ENCODE measurements at places on chromosomes 4 and X.

DNA sequence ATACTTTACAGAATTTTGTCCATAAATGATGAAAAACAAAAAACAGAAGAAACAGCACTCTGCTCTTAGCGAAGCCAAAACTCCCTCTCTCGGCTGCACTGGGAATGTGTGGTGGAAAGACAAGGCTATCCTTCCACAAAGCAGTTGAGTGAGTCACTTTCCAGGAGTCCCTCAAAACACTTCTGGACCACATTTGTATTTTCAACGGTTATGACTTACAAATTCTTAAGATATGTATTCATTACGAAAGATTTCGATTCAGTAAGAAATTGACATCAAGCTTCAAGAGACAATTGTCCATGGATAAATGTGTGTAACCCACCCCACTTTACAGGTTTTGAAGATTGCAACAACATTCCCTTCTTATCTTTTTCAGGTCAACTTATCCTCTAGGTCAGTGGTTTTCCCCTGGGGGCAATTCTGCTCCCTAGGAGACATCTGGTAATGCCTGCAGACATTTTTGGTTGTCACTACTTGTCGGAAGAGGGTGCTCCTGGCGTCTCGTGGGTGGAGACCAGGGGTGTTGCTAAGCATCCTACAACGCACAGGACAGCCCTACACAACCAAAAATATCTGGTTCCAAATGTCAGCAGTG, 66.7 kb upstream of the MTNR1A start:
- DNase-seq, result no peak

- DNase-seq, result no peak
Observed at GRCh38 chr4:190014771-190015537, 12.1 kb downstream of the FRG2 start.

DNA sequence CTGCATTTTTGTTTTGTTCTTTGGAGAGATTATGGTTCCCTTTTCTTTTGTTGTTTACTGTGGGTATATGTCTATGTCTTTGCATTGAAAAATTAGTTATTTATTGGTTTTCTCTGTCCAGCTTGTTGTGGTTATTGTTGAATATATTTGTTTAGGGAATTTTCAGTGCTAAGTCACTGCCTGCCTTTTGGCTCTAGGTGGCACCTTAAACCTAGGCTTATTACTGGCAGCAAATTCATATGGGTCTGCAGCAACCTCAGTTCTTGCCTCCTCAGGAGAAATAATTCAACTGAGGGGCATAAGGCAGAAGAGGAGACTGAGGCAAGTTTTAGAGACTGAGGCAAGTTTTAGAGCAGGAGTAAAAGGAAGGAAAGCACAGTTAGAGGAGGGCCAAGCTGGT, 1157.3 kb upstream of the AGA start:
- no peak for DNase-seq

DNA sequence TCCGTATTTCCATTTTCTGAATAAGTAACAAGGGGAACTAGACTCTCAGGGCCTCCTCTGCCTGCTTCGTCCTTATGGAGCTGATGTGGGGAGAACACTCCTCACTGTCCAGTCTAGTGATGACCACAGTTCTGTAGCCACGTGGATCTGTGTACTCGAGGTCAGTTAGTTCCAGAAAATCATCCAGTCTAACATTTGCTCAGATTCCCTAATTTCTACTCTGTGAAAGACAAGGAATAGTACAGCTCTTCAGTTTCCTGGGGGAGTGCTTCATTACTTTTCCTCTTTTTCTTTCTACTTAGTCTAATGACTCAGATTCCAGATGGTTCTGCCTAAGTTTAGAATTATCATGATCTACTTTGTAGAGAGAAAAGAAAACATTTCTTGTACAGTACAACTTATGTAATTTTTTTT, 82.6 kb downstream of the SORBS2 start:
- DNase-seq, result no peak

DNA sequence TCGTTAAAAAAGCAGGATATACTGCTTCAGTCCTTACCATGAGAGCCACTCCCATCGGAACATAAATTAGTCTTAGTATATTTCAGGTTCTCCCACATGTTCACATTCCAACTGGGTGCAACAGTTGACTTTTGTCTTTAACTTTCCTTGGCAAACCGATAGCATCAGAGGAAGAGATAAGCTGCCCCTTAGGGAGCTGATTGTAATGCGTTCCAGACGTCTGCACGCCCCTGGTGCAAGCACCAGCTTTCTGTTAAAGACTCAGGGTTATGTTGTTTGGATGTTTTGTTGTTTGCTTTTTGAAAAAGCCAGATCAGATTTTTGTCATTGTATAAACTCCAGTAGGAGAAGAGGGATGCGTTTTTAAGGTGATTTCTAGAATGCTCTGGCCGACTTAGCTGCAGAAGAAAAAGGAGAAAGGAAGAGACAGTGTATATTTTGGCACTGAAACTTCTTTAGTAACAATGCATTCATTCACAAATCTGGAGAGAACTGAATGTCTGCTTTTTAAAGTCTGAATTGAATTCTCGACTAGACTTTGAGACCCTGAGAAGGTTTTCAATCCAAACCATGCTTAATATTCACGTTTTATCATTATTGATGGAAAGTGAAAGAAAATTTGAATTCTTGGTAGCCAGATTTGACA, 160.9 kb downstream of the CBR4 start:
- no peak for DNase-seq

DNA sequence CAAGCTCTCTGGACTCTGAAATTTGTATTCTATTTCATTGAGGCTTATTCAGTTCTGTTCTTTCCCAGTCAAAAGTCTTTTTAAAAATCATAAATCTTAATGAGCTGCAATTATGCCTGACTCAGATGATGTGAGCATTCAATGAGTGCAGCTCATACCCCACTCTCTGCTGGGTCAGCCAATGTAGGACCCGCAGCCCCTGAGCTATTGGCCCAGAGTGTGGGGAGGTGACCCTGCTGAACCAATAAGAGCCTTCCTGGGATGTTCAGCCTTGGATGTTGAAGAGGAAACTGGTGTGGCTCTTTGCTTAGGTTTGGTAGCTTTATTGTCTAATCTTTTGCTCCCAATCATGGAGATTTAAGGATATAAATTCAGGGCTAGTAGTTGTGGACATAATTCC, 12.1 kb upstream of the TCEAL4 start:
- no peak for DNase-seq

GRCh38 chrX:70030301-70030767, 19.4 kb downstream of the AWAT2 start:
- DNase-seq, result no peak

- DNase-seq, result no peak
Observed at GRCh38 chr4:52752936-52753335, 1.7 kb upstream of the ERVMER34-1 start.

All from activated CD4-positive, CD25-positive, alpha-beta regulatory T cell (primary cell).